ENCODE measurements at places on chromosomes 6 and 20.

GRCh38 chr6:45470131-45470738 is 92.5 kb upstream of the SUPT3H start:
- DNase-seq: no peak

- DNase-seq: no peak
These were observed 152.2 kb downstream of the SYCP2 start for GRCh38 chr20:59781226-59781625.

GRCh38 chr20:62906209-62906608 is 20.1 kb downstream of the DIDO1 start:
- DNase-seq: no peak

GRCh38 chr6:38273325-38273724 is 366.4 kb downstream of the BTBD9 start:
- no peak for DNase-seq

DNA sequence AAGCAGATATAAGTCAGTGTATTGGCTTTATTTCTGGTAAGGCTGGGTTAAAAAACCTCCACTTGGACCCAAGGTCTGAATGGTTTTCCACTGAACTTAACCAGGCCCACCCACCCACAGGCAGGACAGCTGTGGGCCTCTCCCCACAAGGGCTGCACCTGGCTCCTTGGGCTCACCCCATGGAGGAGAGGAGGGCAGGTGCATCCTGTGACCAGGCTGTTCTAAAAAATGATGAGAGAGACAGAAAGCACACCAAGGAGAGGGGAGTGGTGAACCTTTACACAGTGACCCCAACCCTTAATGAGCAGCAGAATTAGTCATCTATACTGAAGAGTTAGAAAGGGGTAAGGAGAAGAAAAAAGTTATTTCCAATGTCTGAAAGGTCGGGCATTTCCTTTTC is 34.5 kb upstream of the DUSP22 start:
- no peak for DNase-seq

DNA sequence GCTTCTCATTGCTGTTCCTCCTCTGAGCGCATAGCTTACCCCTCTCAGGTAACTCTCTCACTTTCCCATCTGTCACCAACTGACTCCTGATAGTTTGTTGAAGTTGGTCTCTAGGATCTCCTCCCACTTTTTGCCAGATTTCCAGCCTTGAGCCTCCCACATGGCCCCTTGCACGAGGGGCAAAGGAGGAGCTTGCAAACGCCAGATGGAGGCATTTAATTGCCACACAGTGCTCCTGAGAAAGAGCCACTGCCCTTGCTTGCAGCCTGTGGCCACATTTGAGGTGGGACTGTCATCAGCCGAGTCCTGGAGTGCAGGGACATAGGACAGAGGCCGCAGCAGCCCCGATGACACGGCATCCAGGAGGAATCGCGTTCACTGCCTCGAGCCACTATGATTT is 348.7 kb downstream of the SMOC2 start:
- no peak for DNase-seq

DNA sequence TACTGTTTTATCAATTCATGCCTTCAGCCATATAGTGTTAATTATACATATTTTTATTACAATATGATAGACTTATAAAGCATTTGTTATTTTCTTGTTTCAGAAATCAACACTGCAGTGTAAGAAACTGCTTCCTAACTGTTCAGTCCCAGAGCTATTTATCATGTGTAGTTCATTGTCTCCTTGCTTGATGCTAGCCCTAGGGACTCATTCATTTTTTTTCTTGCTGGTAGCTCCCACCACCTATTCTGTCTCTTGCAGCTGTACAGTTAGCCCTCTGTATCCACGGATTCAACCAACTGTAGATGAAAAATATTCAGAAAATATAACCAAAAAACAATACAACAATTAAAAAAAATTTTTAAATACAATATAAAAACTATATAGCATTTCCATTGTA is 121.3 kb downstream of the STXBP5 start:
- no peak for DNase-seq

- DNase-seq: no peak
These were observed 103.2 kb downstream of the FBXO5 start for GRCh38 chr6:152879681-152880080.

- DNase-seq: no peak
These were observed 131.3 kb downstream of the CEBPB start for GRCh38 chr20:50321797-50322480.

GRCh38 chr20:62688855-62689460 is 19.7 kb upstream of the NTSR1 start:
- no peak for DNase-seq

DNA sequence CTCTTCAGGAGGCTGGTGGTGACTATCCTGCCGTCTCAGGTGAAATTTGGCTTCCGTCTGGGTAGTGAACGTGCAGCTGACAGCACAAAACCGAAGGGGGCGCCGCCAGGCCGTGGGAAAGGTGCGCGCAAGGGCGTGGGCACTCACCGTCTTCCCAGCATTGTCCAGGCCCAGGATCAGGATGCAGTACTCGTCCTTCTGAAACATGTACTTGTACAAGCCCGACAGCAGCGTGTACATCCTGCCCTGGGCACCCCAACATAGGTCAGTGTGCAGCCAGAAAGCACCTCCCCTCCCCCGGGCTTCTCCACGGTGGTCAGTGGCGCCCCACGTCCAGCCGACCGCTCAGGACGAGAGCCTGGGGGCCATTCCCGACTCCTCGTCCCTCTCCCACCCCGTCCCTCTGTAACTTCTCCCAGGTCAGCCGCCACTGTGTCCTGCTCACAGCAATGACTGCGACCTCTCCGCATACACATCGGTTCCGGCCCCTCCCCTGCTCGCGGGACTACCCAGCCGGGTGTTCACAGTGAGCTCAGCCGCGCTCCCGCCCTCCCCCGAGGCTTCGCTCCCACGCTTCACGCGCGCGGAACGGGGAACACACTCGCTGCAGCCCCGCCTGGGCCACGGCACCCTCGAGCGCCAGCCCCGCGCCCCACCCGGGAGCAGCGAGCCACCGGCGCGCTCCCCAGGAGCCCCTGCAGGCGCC is 771 bp downstream of the ARFRP1 start:
- no peak for DNase-seq

- no peak for DNase-seq
These were observed 4.4 kb downstream of the MYLK2 start for GRCh38 chr20:31823360-31824124.

- DNase-seq: no peak
These were observed 27.8 kb downstream of the ABT1 start for GRCh38 chr6:26624557-26624956.

DNA sequence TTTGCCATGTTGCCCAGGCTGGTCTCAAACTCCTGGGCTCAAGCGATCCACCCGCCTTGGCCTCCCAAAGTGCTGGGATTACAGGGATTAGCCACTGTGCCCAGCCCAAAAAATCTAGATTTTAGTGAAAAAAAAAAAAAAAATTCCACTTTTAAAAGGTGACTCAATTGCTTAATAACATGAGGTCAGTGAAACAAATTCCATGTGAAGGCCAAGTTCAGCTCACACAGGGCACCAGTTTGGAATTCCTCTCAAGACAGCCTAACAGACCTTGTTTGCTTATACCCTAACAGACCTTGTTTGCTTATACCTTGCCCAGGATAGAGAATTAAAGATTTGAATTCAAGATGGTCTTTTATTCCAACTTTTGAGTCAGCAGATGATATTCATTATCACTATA is 5.1 kb downstream of the RRBP1 start:
- no peak for DNase-seq

GRCh38 chr6:25958700-25959162 is 3.9 kb upstream of the TRIM38 start:
- no peak for DNase-seq

DNA sequence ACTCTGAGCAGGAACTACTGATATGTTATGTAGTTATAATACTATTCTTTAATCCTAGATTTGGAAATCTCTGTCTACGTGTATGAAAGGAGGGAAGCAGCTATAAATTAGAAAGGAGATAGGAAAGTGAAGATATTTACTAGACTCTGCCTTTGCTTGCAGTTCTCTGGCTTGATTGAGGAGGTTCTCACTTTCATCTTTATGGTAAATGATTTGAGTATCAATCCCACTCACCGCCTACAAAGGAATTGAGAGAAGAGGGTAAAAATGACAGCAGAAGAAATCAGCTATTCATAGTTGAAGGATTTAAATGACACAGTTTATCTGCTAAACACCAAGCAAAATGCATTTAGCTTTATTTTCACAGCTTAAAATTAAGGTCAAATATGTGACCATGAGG is 67.3 kb downstream of the FAM229B start:
- no peak for DNase-seq

GRCh38 chr6:138970856-138971425 is 17.1 kb downstream of the REPS1 start:
- DNase-seq: no peak

DNA sequence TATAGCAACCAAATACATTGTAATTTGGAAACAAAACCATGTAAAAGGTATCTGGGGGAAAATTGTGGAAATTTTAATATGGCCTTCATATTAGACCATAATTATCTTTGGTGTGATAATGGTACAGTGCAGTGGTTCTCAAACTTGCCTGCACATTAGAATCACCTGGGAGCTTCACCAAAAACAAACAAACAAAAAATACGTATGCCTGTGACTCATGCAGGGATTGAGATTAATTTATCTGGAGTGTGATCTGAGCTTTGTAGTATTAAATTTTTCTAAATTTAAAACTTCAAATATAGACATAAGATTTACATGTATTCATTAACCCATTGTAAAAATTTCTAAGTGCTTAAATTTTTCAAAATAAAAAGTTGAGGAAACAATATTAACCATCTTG is 31.5 kb downstream of the ARHGAP18 start:
- DNase-seq: no peak

DNA sequence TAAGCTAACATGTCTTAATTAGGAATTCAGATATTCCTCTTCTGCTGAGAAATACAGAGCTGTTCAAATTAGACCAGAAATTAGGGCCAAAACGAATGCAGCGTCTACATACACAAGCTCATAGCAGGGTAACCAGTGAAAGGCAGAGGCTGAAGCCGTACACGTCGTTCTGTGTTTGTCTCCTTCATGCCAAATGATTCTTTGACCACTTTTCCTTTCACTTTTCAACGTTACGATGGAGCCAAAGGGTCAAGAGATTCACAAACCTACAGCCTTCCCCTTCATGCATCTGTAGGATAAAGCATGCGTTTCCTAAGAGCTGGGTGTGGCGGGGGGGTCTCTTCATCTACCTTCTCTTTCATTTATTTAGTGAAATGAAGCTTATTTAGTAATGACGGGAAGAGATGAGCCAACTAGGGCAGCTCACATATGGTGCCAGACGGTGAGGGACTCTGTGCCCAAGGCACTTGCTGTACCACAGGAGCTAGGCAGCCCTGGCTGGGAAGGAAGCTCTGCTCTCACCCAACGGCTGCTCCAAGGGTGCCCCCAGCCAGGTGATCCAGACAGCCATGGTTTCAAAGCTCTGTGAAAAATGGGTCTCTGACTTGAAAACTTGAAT is 178.0 kb downstream of the ATXN1 start:
- no peak for DNase-seq

GRCh38 chr20:46894971-46895905 is 595 bp downstream of the EYA2 start:
- DNase-seq: no peak

- DNase-seq: no peak
These were observed 180.9 kb downstream of the KIF16B start for GRCh38 chr20:16392346-16392745.

- DNase-seq: peak; percentile 49
These were observed 7.6 kb downstream of the TREM1 start for GRCh38 chr6:41278699-41279405.

DNA sequence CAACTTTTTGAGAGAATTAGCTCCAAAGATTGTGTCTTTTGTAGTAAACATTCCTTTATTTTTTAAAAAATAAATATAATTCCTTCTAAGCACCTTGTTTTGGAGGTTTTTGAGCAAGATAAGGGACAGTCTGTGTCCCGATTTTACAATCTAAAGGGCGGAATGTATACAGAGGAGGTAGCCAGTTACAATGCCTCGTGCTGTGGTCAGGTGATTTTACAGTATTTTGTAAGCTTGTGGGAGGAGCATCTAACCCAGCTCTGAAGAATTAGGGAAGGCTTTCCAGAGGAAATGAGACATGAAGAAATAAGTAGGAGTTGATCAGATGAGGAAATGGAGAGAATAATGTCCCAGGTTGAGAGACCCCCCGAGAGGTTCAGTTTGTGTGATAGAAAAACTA is 1.3 kb downstream of the HINT3 start:
- DNase-seq: no peak

DNA sequence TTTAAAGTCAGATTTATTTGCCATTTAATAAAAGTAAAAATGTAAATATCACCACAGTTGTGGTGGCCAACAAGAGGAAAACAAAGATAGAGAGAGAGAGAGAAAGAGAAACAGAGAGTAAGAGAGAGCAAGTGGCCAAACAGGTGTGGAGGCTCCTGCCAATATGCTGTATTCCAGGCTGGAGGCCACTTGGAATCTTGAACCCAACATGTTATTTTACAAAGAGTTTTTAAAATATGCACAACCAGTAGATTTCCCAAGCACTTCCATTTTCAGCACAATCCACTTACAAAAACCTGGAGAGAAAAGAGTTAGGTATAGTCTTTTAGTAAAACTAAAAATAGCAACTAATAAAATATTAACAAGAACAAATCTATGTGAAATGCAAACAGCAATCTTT is 1323.1 kb upstream of the CITED2 start:
- no peak for DNase-seq

GRCh38 chr6:162726947-162727321 is 632 bp downstream of the PRKN start:
- no peak for DNase-seq

GRCh38 chr6:83167726-83168278 is 25.3 kb downstream of the PGM3 start:
- no peak for DNase-seq

- DNase-seq: peak; percentile 71
These were observed 1.5 kb downstream of the VARS2 start for GRCh38 chr6:30915591-30915946.

DNA sequence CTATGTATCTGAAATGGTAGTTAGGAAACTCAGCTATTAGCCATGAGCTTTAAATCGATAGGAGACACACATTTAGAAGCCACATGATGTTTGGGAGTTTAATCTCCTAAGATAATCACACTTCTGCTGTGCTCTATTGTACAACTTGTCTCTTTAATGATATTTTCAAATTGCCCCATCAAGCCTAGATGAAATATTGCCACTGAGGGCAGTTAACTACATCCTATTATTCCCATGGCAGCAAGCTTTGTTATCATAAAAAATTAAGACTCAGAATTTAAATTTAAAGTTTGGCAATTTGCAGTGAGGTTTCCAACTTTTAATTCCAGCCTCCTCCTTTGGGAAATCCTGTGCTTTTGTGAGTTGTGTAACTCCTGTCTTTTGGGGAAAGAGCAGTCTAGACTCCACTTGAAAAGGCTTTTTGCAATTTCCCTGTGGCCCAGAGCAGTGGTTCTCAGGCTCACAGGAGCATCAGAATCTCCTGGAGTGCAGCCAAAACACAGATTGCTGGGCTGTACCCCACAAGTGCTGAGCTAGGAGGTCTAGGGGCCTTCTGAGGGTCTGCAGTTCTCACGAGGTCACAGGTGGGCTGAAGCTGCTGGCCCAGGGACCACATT is 792.4 kb downstream of the QKI start:
- no peak for DNase-seq

GRCh38 chr6:81668615-81669047 is 83.8 kb downstream of the TENT5A start:
- no peak for DNase-seq

- no peak for DNase-seq
These were observed 89.2 kb upstream of the HIVEP1 start for GRCh38 chr6:11922901-11923300.

- no peak for DNase-seq
These were observed 917.7 kb downstream of the PHF3 start for GRCh38 chr6:64553249-64553786.

GRCh38 chr6:107750176-107750797 is 73.8 kb downstream of the SCML4 start:
- DNase-seq: no peak
